ENCODE measurements at places on chromosomes 4 and X.

DNA sequence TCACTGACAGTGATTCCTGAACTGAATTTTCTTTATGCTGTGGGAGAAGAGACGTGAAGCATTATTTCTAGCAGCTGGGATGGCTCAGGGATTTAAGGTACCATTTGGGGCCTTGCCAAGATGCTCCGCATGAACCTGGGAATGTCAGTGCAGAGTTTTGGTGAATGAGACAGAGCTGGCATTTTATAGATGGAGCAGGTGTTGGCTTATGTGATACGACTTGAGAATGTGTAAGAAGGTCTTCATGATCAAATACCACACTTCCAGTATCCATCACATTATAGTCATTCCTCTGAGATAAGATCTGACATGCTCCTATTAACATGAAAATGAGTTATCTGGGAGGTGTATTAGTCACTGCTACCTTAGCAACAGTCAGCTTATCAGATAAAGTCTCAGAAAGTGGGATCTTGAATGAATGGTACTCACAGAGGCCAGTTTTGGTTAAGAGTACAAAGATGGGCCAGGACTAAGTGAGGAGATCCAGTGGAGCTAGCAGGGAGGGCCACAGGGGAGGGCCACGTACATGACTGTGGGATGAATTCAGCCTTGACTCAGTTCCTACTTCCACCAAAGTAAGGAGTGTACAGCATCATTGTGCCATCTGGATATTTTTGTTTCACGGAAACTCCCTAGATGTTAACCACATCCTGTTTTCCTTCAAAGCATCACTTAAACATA is 116.7 kb downstream of the SPCS3 start:
- peak; percentile 80 for DNase-seq

DNA sequence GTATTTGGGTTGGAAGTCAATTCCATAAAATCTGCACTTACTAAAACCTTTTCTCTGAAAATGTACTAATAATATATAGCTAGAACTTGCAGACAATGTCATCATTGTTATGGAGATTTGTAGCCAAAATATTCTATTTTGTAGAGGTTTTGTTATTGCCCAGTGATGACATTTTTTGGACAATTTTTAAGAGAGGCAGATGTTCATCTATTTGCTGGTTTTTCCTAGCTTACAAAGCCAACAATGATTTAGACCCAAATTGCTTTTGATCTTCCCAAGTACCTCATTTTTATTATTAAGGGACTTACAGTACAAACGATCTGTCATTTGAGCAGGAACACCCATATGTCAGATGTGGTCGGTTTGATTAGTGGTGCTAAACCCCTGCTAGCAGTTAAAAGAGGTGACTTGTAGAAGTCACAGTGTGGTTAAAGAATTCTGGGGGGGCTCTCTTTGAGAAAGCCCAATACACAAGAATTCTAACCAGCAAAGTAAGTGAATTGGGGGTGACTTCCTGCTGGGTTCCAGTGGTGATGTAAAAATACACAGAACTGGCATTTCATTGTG is 136.2 kb downstream of the KIT start:
- no peak for DNase-seq

DNA sequence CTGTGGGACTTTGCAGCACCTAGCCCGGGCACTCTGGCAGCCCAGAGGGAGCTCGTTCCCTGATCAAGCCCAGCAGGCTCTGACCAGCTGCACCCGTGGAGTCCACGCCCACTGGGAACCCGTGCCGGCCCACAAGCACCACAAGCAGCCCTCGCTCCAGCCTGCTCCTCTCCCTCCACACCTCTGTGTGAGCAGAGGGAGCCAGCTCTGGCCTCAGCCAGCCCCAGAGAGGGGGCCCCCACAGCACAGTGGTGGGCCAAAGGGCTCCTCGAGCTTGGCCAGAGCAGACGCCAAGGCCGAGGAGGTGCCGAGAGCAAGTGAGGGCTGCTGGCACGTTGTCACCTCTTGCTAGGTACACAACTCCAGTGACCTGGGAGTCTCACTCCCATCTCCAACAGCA is 5.1 kb upstream of the UGT2A1 start:
- DNase-seq, result no peak

DNA sequence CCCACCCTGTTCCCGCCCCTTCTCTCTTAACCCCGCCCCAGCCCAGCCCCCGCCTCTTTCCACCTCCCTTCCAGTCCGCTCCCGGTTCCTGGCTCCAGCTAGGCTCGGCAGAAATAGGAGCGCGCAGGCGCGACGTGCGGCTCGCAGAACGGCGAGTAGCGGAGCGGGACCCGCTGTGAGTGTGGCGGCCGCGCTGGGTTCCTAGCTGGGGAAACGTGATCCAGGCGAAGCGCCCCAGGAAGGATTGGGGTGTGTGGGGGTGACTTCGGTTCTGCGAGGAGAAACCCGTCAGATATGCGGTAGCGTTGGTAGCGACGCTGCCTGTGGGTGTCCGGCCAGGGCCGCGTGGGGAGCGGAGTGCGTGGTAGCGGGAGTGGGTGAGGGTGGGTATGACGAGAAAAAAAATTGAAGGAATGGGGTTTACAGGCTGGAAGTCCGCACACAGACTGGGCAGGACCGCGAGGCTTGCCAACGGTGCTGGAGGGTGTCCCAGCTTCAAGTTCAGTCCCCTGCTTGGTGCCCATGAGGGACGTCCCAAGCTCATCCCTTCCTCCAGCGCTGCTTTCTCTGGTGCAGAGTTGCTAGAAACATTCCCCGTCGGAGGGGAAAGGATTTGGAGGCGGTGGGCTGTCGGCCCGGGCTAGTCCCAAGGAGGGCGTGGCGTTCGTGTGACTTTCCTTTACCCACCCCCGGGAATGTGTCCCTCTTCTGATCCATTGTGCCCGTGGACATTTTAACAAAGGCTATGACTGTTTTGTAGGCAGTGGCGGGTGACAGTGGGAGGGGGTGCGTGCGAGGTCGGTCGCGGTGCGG is at the start of gene PRRG1:
PRRG1 (plus strand) TSS at position 144 of the 813 bp plus-strand sequence. CDS start 56,886 bp downstream, outside the sequence.
- DNase-seq, result peak; percentile 84

DNA sequence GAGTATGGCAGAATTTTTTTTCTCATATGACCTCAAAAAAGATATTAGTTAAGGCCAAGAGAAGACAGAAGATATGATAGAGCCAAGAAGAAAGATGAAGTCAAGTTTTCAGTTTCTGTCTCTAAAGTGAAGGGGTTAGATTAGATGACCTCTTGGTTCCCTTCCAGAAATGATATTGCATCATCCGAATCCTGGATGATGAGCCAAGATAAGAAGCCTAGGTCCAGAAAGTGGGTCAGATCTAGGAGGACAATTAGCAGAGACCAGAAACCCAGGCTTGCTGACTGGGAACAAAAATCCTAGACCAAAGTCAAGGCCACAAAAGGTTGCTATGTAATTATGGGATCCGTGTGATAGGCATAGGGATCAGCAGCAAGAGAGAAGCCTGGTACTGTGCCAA is 20.2 kb downstream of the SATL1 start:
- no peak for DNase-seq

- DNase-seq, result peak; percentile 8
These were observed 63.3 kb downstream of the TBC1D14 start for GRCh38 chr4:6972911-6973310.

GRCh38 chr4:155408796-155409195 is 32.0 kb upstream of the MAP9 start:
- no peak for DNase-seq

DNA sequence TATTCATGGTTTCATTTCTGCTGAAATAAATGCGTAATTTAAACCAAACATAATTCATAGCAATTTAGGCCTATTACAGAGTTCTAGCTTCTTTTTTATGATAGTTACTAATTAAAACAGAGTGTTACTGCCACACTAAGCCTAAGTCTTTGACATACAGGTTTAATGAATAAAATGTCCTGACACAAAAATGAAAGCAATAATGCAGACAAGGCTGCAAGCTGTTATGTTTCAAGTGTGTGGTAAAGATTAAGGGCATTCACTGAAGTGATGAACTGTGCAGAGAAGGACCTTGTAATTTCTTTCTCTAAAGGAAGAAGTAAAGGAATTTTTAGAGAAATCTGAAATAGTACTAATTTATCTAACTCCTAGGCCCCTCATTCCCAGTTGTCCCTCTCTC is 2.9 kb downstream of the NDNF start:
- DNase-seq, result no peak

GRCh38 chr4:3041192-3042142 is 32.9 kb downstream of the HTT-AS start:
- DNase-seq, result peak; percentile 80

- DNase-seq, result no peak
These were observed 11.6 kb upstream of the TMEM128 start for GRCh38 chr4:4259484-4260100.

- DNase-seq, result no peak
These were observed 29.7 kb upstream of the MGST2 start for GRCh38 chr4:139635966-139636365.

DNA sequence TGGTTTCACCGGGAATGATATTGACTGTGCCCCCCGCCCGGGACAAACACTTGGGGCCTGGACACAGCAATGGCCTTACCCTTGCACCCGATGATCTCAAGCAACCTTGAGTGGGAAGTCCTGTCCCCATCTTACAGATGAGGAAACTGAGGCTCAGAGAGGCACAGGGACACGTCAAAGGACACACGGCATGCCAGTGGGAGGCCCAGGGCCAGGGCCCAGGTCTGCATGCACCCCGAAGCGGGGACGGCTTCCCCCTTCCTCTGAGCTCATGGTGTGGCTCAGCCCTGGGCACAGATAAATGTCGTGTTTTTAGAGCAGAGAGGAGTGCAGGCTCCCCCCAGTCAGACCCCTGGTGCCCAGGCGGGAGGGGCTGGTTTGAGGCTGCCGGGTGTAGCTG is 33.9 kb upstream of the HTRA3 start:
- no peak for DNase-seq

DNA sequence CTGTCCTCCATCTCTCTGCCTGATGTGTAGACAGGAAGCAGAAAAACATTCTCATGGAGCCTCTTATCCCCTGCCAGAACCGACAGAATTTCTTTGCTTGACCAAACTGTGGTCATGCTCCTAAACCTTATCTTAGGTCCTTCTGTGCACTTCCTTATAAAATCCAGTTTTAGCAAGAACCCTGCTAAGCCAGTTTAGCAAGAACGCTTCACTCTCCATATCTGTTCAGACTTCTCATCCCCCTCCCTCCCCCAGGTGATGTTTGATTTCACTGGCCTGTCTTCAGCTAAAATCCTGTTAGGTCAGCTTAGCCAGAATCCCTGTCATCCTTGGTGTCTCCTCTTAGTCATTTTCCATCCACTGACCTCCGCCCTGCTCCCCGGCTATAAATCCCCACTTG is 1130.9 kb upstream of the PRKX start:
- DNase-seq, result no peak

DNA sequence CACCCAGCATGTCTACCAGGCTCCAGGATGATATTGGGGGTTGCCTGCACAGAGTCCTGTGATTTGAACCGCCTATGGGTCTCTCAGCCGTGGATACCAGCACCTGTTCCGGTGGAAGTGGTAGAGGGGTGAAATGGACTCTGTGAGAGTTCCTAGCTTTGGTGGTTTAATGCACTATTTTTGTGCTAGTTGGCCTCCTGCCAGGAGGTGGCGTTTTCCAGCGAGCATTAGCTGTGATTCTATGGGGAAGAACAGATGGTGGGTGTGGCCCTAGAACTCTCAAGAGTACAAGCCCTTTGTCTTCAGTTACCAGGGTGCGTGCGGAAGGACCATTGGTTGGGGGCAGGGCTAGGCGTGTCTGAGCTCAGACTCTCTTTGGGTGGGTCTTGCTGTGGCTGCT is 316.9 kb upstream of the AMOT start:
- DNase-seq, result no peak

DNA sequence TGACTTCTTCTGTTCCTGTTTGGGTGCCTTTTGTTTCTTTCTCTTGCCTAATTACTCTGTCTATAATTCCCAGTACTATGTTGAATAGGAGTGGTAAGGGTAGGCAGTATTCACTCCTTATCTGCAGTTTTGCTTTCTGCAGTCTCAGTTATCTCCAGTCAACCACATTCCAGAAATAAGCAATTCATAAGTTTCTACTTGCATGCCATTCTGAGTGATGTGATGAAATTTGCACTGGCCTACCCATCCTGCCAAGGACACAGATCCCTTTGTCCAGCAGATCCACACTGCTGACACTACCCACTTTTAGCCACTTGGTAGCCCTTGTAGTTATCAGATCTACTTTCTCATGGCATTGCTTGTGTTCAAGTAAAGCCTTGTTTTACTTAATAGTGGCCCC is 971.6 kb upstream of the INTU start:
- peak; percentile 33 for DNase-seq

DNA sequence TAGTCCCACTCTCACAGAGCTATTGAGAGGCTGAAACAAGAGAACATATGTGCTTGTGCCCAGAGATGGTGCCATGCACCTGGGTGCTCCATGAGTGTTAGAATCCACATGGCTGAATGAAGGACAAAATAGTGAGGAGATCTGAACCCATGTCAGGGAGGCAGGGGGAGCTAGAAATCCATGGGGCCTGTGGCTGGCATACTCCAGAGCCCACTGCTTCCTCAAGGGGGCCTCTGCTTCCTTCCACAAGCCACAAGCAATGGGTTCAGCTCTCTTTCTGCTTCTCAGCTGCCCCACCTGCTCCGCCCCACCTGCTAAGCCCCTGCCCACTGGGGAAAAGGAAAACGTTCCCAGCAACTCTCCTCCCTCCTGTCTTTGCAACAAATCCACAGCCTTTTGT is 46.1 kb downstream of the PJA1 start:
- no peak for DNase-seq

DNA sequence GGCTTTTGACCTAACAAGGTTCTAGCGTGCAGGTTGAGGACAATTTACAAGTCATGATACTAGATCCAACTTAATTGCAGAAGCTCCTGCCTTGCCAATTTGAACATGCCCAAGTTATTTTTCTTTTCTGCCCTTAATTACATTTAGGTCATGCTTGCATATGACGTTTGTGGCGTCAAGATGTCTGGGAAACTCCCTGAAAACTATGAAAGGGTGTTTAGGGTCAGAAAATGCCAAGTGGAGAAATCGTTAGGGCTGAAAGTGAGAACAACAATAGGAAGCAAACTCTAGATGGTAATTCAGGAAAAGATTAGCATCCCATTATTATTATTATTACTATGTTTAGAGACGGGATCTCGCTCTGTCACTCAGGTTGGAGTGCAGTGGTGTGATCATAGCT is 38.2 kb upstream of the PLAC8 start:
- no peak for DNase-seq

DNA sequence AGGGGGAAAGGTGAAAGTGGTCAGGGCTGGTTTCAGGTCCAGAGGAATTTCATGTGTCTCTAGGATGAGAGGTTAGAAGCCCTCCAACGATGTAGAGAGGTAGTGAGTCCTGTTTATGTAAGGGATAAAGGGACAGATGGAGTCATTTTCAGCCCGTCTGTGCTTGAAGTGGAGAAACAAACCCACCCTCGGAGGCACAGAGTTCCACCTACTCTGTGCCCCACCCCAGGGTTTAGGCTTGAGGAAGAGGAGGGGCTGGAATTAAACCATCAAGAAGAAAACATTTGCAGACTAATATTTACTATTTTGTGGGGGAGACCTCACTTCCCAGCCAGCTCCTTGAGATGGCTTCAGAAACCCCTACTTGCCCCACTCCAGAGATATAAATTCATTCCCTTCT is 868 bp upstream of the GNL3L start:
- DNase-seq, result no peak

All from fibroblast of skin of back (primary cell).